ENCODE measurements at places on chromosomes 7 and 10. TPM values are rescaled to one million over a fixed set of nuclear protein-coding genes. Genes with fewer than 3 reads are reported as not detected.

CCZ1B gene
- 75.2 TPM for total RNA-seq

GRCh38 chr7:116732788-116733694 lies 61.0 kb downstream of the MET start:
- H3K4me1 ChIP-seq, result peaks cover 8% of the 10 kb centered on the region
- DNase-seq, result no peak

ASAH2 gene
- total RNA-seq, result 1.8 TPM

SPDYE2B gene
- not detected for total RNA-seq

DNA sequence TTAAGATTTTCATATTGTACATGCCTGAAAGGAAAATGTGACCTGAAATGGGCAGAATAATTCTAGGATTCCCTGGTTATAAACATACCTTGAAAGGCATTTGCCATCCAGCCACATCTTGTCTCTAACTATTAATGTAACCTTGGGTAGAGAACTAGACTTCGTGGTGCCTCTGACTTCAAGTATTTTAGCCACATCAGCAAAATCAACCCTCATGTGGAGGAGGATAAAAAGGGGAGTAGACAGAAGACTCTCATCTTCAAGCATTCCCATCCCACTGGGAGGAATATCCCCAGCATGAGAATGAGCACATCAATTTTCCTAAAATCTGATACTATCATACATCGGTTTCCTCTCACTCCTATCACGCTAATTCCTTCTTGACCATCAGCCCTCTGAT lies 164.7 kb upstream of the NOBOX start:
- H3K27me3 ChIP-seq, result no peaks in the 10 kb centered on the region
- H3K36me3 ChIP-seq, result peaks cover 19% of the 10 kb centered on the region
- H3K4me1 ChIP-seq, result no peaks in the 10 kb centered on the region
- no peak for DNase-seq

GRCh38 chr7:49790209-49790608 lies 16.8 kb downstream of the VWC2 start:
- DNase-seq, result no peak
- no peaks in the 10 kb centered on the region for H3K4me1 ChIP-seq
- no peak overlapping the region for H3K27ac ChIP-seq
- H3K4me3 ChIP-seq, result no peak overlapping the region

DNA sequence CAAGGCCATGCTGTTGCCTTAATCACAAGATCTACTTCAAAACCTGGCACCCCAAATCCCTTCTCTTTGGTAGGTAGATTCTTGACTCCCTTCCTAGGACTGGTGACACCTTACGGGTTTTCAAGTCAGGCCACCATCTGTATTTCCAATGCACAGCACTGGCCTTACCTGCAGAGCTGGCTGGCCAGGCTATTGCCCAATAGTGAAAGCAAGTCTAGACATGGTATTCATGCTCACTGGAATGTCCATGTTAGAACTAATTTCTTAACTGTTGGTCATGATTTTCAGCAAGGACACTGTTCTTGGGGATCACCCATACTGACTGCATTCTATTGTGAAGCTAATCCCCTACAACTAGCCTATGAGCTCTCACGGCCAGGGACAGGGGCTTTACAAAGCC lies 313.1 kb upstream of the RNF32 start:
- H3K4me3 ChIP-seq, result no peak overlapping the region
- no peaks in the 10 kb centered on the region for H3K27me3 ChIP-seq
- no peak for DNase-seq
- H3K36me3 ChIP-seq, result no peaks in the 10 kb centered on the region
- no peak overlapping the region for H3K27ac ChIP-seq
- no peaks in the 10 kb centered on the region for H3K4me1 ChIP-seq

DNA sequence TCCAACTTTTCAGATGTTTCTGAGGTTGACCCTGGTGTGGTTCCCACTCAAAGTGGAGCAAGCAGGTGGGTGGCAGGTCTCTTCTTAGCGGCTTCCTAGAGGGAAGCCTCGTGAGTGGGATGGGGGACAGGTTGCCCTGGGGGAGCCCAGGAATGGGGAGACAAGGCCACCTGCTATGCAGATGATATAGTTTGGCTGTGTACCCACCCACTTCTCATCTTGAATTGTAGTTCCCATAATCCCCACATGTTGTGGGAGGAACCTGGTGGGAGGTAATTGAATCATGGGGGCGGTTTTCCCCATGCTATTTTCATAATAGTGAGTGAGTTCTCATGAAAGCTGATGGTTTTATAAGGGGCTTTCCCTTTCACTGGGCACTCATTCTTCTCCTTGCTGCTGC lies 68.3 kb downstream of the KIAA1217 start:
- H3K4me1 ChIP-seq, result no peaks in the 10 kb centered on the region
- H3K36me3 ChIP-seq, result no peaks in the 10 kb centered on the region
- no peak overlapping the region for H3K4me3 ChIP-seq
- DNase-seq, result no peak

SPDYE5 gene
- not detected for total RNA-seq

GRCh38 chr10:119872610-119872859 lies at the start of gene MCMBP:
Gene MCMBP (minus strand): TSS chr10:119872843. CDS start chr10:119872584, 259 bp downstream.
- peak within 1 kb of the TSS; percentile 89 for H3K4me3 ChIP-seq
- no peaks in the 10 kb centered on the region for H3K27me3 ChIP-seq
- H3K36me3 ChIP-seq, result peaks cover 5% of the 10 kb centered on the region
- H3K27ac ChIP-seq, result peak within 1 kb of the TSS; percentile 85

GRCh38 chr10:3811291-3811870 lies 26.4 kb upstream of the KLF6 start:
- no peaks in the 10 kb centered on the region for H3K36me3 ChIP-seq
- no peaks in the 10 kb centered on the region for H3K27me3 ChIP-seq
- peaks cover 52% of the 10 kb centered on the region for H3K4me1 ChIP-seq
- H3K27ac ChIP-seq, result peak overlapping the region; percentile 84

- peaks cover 32% of the 10 kb centered on the region for H3K36me3 ChIP-seq
- no peak overlapping the region for H3K27ac ChIP-seq
- no peak for DNase-seq
- peaks cover 11% of the 10 kb centered on the region for H3K4me1 ChIP-seq
Measured at GRCh38 chr10:124025152-124025551, 68.2 kb downstream of the CHST15 start.

GRCh38 chr10:71157435-71157834 lies 54.9 kb upstream of the UNC5B start:
- no peak overlapping the region for H3K4me3 ChIP-seq
- no peaks in the 10 kb centered on the region for H3K36me3 ChIP-seq
- no peaks in the 10 kb centered on the region for H3K27me3 ChIP-seq
- H3K27ac ChIP-seq, result no peak overlapping the region

- no peak for DNase-seq
- H3K27me3 ChIP-seq, result no peaks in the 10 kb centered on the region
- no peaks in the 10 kb centered on the region for H3K36me3 ChIP-seq
- no peak overlapping the region for H3K4me3 ChIP-seq
- H3K27ac ChIP-seq, result no peak overlapping the region
Measured at GRCh38 chr7:80806663-80807062, 112.2 kb downstream of the SEMA3C start.

DNA sequence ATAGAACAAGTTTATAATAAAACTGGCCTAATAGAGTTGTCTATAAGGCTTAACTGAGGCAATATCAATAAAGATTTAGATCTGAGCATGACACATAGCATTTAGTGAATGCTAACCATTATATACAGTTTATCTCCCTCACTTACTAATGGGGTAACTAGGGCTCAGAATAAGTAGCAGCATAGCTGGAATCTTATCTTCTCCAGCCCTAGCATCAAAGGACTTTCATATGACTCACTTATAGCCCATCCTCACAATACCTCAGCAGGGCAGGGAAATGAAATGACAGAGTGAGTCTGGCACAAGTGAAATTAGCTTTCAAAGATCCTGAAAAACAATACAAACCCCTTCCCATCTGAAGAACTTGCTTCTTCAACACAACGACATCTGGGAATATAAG lies 362.9 kb downstream of the KIF20B start:
- no peak overlapping the region for H3K27ac ChIP-seq
- H3K4me1 ChIP-seq, result no peaks in the 10 kb centered on the region
- no peak overlapping the region for H3K4me3 ChIP-seq

DNA sequence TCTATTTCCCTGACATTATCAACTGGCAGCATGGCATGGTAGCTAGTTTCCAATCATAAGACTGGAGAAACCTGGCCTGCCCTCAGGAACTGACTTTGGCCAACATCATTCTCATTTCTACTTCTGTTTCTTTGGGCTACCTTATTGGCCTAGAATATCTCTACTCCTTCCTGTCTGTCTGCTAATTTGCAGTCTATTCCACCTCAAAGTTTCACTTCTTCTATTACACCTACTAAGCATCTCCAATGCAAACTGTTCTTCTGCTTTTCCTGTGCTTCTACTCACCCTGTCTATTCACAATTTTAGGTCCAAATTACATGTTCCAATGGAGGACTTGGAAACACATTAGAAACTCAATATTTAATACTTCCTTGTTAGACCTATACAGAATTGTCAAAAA lies 65.6 kb downstream of the ZNF503 start:
- H3K4me3 ChIP-seq, result no peak overlapping the region
- no peak overlapping the region for H3K27ac ChIP-seq
- H3K27me3 ChIP-seq, result peaks cover 14% of the 10 kb centered on the region
- peaks cover 3% of the 10 kb centered on the region for H3K36me3 ChIP-seq
- no peak for DNase-seq
- peaks cover 11% of the 10 kb centered on the region for H3K4me1 ChIP-seq

HTRA1 gene
- total RNA-seq, result not detected

- H3K36me3 ChIP-seq, result no peaks in the 10 kb centered on the region
- no peak for DNase-seq
- H3K27me3 ChIP-seq, result no peaks in the 10 kb centered on the region
- no peak overlapping the region for H3K27ac ChIP-seq
- no peaks in the 10 kb centered on the region for H3K4me1 ChIP-seq
Measured at GRCh38 chr10:44281089-44281613, 103.7 kb downstream of the CXCL12 start.

DNA sequence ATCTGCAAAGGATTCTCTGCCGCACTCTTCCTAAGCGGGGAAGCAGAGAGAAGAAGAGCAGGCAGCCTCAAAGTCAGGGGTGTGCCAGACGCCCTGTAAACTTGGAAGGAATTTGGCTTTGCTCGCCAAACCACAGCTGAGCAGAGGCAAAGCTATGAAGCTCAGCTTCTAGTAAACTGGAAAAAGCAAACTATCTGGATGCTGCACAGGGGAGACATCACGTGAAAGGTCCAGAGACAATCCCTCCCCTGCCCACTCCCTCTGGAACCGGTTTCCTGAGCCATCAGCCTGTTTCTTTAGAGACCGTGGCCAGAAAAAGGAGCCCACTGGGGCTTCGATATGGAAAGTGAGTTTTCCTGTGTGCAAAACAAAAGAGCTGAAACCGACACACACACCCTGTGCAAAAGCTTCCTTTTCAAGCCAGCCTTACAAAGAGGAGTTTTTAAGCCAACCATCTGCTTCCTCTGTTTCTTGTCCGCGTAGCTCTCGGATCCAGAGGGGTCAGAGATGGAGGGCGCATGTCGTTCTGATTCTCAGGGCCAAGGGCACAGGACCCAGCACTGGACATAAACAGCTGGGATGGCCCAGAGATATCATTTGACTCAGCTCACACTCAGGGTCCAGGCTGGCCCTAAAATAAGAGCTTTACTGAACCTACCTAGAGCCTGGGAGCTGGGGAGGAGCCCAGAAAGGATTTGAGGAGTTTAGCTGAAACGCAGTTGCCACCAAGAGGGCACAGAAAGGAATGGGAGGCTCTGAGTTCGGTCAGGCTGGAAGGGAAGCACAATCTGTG lies 58.2 kb upstream of the DNAAF5 start:
- peaks cover 5% of the 10 kb centered on the region for H3K36me3 ChIP-seq
- H3K27ac ChIP-seq, result no peak overlapping the region
- no peak overlapping the region for H3K4me3 ChIP-seq
- H3K4me1 ChIP-seq, result no peaks in the 10 kb centered on the region
- no peak for DNase-seq

- H3K27me3 ChIP-seq, result no peaks in the 10 kb centered on the region
- no peak overlapping the region for H3K27ac ChIP-seq
- H3K36me3 ChIP-seq, result no peaks in the 10 kb centered on the region
- DNase-seq, result peak; percentile 57
- H3K4me1 ChIP-seq, result peaks cover 46% of the 10 kb centered on the region
Measured at GRCh38 chr10:132443605-132443982, 46.6 kb downstream of the PWWP2B start.

DNA sequence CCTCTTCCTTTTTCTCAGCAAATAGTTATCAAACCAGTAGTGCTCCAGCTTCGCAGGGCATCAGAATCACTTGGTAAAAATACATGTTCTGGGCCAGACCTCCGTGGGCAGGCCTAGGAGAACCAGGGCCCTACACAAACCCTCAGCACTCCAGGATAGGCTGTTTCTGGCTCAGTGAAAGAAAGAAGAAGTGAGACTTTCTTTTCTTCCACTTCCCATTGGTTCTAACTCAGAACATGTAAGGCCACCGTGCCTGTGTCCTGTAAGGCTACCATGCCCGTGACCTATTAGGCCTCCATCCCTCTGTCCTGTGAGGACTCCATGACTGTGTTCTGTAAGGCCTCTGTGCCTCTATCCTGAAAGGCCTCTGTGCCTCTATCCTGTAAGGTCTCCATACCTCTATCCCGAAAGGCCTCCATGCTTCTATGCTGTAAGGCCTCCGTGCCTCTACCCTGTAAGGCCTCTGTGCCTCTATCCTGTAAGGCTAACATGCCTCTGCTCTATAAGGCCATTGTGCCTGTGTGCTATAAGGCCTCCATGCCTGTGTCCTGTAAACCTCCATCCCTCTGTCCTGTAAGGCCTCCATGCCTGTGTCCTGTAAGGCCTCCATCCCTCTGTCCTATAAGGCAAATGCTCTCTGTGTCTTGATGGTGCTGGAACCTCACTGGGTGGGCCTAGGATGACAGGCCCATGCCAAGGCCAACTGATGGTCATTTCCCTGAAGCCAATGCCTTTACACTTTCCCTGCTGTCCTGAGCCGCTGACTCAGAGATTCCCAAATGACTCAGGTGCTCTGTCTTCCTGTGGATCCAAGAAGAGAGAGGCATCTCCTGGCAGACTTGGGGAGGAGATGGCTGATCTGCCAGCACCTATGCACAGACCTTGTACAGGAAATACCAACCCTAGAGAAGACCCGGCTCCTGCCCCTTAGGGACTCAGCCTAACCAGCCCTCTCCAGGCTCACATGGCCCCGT lies 96.6 kb upstream of the CACUL1 start:
- no peaks in the 10 kb centered on the region for H3K27me3 ChIP-seq
- H3K4me3 ChIP-seq, result no peak overlapping the region
- no peaks in the 10 kb centered on the region for H3K36me3 ChIP-seq
- no peaks in the 10 kb centered on the region for H3K4me1 ChIP-seq
